ENCODE measurements at places on chromosomes 6 and 20.

GRCh38 chr6:110125361-110125760, 54.1 kb downstream of the WASF1 start:
- no peak for DNase-seq

DNA sequence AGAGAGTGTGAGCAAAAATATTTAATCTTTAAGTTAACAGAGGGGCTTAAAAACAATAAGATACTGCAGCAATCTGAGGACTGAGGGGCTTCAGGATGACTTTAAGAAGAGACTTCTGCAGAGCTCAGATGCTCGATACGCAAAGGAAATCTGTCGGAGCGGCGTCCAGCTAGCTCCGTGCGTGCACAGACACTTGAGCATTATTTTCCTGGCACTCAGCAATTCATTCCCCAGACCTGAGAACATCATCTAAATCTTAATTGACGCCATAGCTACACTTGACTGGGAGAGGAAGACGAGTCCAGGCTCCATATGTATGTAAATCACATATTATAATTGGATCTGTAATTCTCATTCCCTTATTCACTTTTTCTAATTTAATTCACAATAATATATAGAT, 228.2 kb downstream of the SOD2 start:
- no peak for DNase-seq

- no peak for DNase-seq
Measured at GRCh38 chr6:13419422-13420195, 67.8 kb downstream of the GFOD1 start.

GRCh38 chr6:148887181-148887580, 140.4 kb downstream of the UST start:
- DNase-seq, result no peak

DNA sequence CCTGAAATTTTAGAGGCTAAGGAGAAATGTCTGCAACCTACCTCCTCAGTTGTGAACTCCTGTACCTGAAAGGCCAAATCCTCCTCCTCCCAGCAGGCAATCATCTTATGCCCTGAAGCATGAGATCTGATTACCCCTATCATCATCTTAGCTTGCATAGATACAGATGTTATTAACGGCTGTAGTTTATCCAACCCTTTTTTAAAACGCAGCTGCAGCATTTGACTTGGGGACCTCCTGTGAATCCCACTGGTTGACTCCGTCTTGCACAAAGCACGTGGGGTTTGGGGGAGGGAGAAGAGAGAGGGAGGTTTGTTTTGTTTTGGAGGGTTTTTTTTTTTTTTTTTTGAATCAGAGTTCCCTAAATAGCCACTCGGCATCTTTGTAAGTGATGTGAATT, 5.8 kb upstream of the NR2E1 start:
- no peak for DNase-seq

GRCh38 chr6:65627015-65627414, 80.0 kb downstream of the EYS start:
- no peak for DNase-seq

DNA sequence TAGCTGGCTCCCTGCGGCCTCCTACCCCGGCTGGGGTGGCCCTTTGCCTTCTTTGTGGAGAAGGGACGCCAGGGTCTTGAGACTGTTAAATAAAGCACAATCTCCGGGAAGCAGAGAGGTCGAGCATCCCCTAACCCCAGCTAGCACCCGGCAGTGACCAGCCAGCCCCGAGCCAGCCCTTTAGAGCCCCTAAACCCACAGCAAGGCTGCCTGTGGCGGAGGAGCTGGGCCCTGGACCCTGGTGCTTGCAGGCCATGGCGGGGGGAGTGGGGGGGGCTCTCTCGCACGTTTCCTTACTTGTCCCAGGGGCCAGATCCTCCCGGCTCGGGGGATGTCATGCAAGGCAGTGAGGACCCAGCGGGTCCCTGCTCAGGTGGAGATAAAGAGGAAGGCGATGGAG, 49.2 kb upstream of the GATA5 start:
- no peak for DNase-seq

GRCh38 chr20:4453359-4453758, 268.4 kb upstream of the PRND start:
- no peak for DNase-seq

DNA sequence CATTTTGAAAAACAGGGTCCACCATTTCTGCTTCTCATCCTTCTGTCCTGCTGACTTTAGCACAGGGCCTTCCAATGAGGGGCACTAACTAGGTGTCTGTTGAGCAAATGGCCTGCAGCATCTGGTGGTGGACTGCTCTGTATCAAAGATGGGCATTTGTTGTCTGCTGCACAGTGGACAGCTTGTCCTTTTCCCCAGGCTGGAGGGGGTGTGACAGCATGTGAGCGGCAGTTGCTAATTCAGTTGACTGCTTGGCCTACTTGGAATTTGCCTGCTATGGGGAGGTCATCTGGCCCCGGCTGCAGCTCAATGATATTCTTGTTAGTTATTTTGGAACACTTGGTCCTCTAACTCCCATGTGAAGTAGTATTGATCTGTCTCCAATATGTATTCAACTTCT, 93.7 kb downstream of the SH3BGRL2 start:
- DNase-seq, result no peak

DNA sequence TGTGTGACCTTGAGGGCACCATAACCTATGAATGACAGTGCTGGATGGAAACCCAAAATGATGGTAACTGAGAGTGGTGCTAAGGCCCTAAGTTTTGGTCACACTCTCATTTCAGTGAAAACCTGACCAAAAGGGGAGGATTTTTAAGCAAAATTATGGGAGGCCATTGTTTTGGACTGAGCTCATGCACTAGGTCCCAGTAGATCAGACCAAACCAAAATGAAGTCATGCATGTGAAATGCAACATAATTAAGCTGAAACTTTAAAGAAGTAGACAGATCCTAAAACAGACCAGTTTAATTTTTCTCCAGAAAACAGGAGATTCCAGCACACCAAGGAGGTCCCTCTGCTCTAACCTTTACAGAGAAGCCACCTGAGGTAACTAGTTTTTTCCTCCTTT, 24.0 kb upstream of the THBS2 start:
- no peak for DNase-seq

All from effector memory CD4-positive, alpha-beta T cell (primary cell).